ENCODE measurements at places on chromosomes 7 and 10.

- no peak for DNase-seq
These were observed 28.2 kb upstream of the ANK3 start for GRCh38 chr10:60417901-60418300.

- no peak for DNase-seq
These were observed 64.6 kb downstream of the WDR37 start for GRCh38 chr10:1120801-1121211.

DNA sequence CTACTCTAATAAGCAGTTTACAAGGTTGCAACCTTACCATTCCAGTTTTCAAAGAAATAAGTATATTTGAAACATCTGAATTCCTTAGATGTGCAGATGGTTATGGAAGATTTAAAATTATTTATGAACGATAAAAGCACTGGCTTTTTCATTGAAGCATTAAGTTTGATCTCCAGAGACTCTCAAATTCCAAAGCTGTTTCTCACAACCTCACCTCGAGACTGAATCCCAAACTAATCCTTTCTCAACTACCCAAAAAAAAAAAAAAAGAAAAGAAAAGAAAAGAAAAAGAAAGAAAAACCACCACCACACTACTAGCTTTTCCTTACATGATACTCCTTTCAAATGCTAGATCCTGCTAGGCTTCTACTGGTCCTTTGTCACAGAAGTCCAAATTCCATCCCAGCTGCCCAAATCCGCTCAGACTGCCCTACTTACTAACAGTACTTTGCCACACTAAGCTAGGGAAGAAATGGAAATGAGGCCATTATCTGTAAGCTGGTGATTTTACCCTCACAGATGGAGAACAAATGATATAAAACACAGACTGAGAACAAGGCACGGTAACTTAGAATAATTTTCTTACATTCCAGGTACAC is 100.6 kb upstream of the CDK1 start:
- no peak for DNase-seq

DNA sequence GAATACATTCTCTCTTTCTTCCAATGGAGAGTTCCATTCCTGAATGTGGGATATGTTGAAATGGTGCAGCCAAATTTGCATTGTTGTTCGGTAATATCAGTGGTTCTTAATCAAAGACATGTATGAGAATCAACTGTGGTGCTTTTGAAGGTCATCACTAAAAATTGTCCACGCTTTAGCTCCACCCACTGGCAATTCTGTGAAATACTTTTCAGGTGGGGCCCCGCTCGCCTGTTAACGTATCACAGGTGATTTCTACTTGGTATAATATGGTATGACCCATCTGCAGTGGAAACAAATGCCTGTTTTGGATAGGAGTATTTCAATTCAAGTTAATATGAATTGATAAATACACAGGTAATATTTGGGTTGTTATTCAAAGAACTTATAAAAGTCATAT is 178.4 kb downstream of the NSUN6 start:
- DNase-seq: no peak

DNA sequence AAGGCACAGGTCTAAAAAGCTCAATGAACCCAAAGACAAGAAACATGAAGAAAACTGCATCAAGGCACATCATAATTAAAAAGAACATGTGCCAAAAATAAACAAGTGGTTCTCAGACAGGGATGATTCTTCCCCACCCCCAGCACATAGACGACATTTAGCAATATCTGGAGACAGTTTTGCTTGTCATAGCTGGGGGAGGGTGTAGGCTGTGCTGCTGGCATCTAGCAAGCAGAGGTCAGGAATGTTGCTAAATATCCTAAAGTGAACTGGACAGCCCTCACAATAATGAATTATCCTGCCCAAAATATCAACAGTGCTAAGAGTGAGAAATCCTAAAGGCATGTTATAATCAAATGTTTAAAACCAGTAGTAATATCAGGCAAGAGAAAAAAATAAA is 122.6 kb downstream of the MICU1 start:
- no peak for DNase-seq

GRCh38 chr7:68348401-68348800 is 1249.9 kb upstream of the AUTS2 start:
- no peak for DNase-seq

GRCh38 chr7:75734586-75735458 is 3.9 kb downstream of the HIP1 start:
- DNase-seq: no peak

GRCh38 chr7:50416527-50417182 is 33.5 kb downstream of the FIGNL1 start:
- no peak for DNase-seq

DNA sequence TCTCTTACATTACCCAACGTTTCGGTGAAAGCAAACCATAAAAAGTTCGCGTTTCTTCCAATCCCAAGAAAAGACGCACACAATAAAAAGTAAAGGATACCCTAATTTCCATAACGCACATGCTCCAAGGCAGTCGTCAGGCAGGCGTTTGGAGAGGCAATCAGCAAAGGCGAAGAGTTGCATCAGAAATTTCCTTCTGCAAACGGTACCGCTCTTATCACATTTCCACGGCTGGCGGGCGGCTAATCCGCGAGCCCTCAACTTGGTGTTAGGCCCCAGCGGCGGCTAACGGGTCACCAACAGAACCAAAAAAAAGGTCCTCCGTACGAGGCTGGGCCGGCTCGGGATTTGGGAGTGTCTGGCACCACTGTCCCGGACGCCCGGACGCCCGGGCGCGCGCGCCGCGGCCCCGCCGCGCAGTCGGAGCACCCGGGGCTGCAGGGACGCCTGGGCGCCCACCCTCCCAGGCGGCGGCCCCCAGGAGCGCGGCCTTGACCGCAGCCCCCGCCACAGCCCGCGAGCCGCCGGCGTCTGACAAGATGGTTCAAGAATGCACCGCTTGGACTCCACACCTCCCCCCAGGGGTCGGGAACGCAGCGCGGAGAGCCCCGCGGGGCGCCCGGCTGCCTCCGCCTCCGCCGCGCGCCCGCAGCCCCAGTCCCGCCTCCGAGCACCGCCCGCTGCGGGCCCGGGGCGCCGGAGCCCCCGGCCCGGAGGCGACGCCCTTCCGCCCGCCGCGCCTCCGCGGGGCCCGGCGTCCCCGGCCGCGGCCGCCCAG is 9.8 kb upstream of the GRB10 start:
- DNase-seq: no peak

GRCh38 chr7:129605960-129606614 is 5.4 kb upstream of the NRF1 start:
- DNase-seq: no peak

- no peak for DNase-seq
These were observed 673.9 kb downstream of the PARD3 start for GRCh38 chr10:34141032-34141680.

DNA sequence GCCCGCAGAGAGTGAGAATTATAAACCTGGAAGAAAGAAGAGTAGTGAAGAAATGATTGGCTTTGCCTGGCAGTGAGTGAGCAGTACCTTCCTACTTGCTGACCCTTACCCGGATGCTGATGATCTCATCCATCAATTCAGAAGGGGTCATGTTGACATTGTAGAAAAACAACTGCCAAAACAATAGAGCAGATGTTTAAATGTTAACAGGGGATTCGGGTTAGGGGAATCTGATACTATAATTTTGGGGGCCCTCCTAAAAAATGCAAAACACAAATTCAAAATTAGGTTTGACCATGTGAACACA is 78.1 kb downstream of the MYOF start:
- DNase-seq: no peak

DNA sequence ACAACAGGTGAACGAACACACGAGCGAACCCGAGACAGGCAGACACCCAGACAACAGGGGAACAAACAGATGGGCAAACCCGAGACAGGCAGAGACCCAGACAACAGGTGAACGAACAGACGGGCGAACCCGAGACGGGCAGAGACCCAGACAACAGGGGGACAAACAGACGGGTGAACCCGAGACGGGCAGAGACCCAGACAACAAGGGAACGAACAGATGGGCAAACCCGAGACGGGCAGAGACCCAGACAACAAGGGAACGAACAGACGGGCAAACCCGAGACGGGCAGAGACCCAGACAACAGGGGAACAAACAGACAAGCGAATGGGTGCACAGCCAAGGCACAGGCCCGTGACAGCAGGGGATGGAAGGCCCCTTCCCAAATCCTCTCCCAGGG is 264.7 kb downstream of the ELFN1 start:
- DNase-seq: no peak

GRCh38 chr7:136058546-136058945 is 81.4 kb upstream of the MTPN start:
- no peak for DNase-seq

DNA sequence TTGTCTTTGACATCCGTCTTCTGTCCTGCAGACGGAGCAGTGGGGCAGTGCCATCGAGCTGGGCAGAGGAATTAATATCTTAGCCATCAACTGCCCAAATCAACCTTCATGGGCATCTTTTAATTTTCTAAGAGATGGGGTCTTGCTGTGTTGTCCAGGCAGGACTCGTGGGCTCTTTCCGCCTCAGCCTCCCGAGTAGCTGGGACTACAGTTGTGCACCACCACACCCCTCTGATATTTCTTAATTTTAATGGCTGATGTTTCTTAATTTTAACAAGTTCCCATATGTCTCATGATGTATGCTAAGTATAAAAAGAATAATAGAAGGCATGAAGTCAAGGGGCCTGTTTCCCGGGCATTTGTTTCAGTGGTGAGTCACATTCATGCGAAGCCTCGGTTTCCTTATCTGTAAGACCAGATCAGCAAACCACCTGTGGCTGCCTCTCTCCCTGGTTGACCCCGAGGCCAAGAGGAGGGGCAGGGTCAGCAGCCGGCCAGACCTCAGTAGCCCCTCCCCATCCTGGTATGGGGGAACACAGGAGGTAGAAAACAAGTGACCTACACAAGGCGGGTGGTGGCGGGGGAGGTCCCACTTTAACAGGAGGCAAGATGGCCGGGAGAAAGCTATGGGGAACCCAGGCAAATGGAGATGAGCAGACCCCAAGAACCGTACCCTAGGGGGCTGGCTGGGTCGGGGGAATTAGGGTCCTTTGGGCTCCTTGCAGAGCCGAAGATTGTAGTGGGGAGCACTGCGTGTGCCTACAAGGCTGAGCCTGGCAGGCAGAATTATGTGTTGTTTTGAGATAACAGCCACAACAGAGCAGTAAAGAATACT is 85.5 kb downstream of the CUX1 start:
- DNase-seq: no peak

- DNase-seq: no peak
These were observed 30.9 kb downstream of the TRIM8 start for GRCh38 chr10:102675011-102675665.

DNA sequence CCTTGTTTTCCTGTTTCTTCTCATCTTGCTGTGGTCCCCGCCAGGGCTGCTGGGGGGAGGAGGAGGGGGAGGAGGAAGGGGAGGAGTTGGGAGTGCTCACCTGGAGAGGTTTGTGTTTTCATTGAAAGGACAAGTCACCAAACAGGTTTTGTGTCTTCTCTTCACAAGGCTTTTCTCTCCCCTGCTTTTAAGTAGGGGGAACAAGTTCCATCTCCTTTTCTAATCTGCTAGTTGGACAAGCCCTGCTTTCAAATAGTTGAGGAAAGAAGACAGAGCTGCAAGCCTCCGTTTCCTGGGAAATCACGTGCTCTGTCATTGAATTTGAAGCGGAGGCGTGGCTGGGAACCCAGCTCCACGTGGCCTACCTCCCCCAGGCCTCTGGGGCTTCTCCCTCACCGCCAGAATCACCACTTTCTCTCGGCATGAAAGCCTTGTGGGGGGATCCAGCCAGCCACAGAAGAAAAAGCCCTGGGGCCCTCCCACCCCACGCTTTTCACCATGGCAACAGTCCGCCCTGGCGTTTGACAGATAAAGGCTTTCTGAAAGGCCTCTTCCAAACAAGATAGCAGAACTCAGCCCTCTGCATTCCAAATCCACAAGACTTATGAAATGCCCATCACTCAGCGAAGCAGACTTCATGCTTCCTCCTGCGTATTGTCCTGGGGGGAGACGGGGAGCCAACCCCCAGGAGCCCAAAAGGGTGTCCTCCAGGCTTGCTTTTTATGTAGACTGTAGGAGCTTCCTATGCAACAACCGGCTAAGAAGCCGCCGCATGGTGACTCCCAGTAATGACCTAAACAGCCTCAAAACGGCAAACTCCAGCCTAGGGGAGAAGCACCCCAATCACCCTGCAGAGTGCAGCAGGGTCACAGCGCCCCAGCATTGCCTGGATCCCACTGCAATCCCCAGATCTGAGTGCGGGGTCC is 51.7 kb downstream of the PROSER2 start:
- no peak for DNase-seq

DNA sequence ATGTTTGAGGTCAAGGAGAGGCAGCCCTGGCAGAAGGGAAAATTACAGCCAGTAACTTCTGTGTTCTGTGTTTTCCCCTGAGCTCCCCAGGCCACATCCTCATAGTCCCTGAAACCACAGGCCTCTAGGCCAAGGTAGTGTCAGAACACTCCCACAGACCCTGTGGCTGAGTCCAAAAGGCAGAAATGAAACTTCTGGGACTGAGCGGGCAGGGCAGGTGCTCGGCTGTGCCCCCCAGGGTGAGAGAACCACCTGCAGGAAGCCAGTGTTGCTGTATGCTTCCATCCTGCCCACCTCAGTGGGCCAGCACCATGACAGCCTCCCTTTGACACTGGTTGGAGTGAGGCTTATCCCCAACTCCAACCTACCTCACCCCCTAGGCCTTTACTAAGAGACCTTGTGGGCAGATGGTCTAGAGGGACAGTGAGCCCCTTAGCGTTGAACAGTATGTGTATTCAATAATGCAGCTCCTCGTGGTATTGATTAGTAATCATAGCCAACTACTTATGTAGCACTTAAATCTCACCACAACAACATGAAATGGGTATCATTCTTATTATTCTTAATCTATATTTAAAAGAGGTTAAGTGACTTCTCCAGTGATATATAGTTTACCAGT is 30.3 kb downstream of the PIK3CG start:
- DNase-seq: no peak

- no peak for DNase-seq
These were observed 24.5 kb downstream of the STEAP1 start for GRCh38 chr7:90178679-90179278.

GRCh38 chr10:68135922-68136792 is 26.9 kb downstream of the MYPN start:
- DNase-seq: no peak

- no peak for DNase-seq
These were observed 608 bp downstream of the AKR1B10 start for GRCh38 chr7:134527979-134528371.

- no peak for DNase-seq
These were observed 48.2 kb upstream of the GPR141 start for GRCh38 chr7:37635346-37635745.

- no peak for DNase-seq
These were observed 269.7 kb upstream of the PHF14 start for GRCh38 chr7:10703981-10704380.

GRCh38 chr10:76937181-76937600 is 700.4 kb downstream of the KCNMA1 start:
- DNase-seq: no peak

- DNase-seq: no peak
These were observed 19.7 kb upstream of the HGF start for GRCh38 chr7:81789406-81790119.

GRCh38 chr10:131245475-131246059 is 66.0 kb downstream of the TCERG1L start:
- DNase-seq: no peak

DNA sequence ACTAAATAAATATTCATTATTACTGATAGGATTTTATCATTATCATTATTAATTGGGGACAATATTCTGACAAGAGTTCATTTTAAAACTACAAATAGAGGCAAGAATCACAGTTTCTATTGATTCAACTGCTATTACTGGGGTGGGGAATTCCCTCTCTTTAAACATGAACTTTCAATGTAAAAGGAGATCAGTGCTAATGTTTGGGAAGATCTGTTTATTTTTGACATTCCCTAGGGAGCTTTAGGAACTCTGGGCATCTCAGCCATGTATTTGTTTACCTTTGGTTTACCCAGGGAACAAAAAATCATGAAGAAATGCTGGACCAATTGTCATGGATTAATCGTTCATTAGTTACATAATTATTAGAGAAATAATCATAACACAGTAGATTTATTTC is 443.2 kb upstream of the AKR1E2 start:
- DNase-seq: no peak
